ENCODE measurements at places on chromosomes 5 and 9.

- no peak for DNase-seq
Measured at GRCh38 chr9:89440548-89440947, 57.4 kb downstream of the SEMA4D start.

- no peak for DNase-seq
Measured at GRCh38 chr9:103990311-103990710, 103.8 kb upstream of the SMC2 start.

DNA sequence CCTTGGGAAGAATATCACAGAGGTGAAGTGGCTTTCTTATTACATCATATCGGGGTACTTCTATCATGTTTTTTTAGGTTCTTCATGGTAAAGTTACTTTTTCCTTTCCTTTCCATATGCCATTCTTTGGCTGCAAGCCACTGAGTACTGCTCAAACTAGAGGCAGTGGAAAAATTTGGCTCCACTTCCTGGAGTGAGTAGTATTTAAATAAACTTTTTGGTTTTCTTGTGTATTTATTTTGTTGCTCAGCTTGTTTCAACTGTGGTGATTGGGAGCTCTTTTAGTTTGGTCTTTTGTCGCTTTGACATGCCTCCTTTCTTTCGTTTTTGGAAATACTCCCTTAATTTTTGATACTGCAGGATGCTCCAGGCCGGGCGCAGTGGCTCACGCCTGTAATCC is 69.8 kb downstream of the WDR70 start:
- no peak for DNase-seq

- no peak for DNase-seq
Measured at GRCh38 chr5:134289509-134290113, 63.7 kb upstream of the PPP2CA start.

DNA sequence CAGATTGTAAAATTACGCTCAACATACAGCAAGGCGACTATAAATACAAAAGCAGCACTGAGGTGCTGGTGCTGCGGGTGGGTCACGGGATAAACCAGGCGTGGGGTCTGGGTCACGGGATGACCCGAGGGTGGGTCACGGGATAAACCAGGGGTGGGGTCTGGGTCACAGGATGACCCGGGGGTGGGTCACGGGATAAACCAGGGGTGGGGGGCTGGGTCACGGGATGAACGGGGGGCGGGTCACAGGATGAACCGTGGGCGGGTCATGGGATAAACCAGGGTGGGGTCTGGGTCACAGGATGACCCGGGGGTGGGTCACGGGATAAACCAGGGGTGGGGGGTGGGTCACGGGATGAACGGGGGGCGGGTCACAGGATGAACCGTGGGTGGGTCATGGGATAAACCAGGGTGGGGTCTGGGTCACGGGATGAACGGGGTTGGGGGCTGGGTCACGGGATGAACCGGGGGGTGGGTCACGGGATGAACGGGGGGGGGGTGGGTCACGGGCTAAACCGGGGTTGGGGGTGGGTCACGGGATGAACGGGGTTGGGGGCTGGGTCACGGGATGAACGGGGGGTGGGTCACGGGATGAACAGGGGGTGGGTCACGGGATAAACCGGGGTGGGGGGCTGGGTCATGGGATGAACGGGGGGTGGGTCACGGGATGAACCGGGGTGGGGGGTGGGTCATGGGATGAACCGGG is 30.2 kb upstream of the SLC9A3 start:
- DNase-seq: no peak

DNA sequence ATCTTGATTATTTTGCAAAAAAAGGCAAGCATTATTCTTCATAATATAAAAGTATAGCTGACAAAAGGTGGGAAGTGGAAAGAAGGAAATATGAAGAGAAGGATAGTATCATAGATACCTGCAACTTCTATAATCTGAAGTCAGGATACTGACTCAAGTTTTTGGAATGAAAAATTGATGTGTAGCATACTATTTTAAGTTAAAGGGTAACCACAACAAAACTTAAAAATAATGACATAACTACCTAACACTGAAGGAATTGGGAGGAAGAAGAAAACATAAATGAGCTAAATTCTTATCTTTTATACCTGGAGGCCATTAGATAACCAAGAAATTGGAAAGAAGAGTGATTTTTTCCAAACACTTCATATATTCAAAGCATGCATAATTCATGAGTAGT is 51.8 kb upstream of the TLE1 start:
- no peak for DNase-seq

GRCh38 chr5:157471709-157472108 is 11.7 kb downstream of the NIPAL4 start:
- DNase-seq: no peak

DNA sequence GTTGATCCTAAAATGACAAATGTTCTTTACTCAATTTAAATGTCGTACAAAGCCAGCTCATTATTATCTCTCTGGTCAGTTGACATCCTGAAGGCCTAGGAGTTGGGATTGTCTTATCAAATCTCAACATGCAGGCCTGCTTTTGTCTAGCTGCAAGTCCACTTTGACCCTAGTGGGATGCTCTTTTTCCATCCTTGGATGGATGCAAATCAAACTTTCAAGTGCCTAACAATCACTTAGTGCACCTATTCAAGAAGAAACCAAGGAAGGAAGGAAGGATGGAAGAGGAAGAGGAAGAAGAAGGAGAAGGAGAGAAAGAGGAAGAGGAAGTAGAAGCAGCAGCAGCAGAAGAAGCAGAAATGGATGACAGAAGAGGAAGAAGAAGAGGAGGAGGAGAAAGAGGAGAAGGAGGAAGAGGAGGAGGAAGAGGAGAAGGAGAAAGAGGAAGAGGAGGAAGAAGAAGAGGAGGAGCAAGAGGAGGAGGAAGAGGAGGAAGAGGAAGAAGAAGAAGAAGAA is 109.6 kb downstream of the PIK3R1 start:
- DNase-seq: no peak

DNA sequence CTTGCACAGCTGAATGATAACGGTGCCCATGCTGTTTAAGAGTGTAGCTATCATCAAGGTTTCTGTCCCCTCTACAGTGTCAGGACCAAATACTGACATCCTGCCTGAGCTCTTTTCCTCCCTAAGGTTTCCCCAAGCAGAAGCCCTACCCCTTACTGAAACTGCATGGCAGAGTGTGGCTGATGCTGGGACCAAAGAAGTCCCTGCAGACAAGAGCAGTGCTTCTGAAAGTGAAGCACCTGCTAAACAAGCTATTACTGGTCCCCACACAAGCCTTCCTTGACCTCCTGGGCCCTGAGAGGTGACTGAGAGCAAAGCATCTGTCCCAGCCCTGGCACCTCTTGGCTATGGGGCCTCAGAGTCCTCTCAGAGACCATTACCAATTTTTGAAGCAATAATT is 56.1 kb downstream of the CFAP90 start:
- DNase-seq: no peak

GRCh38 chr5:178469011-178469974 is 120.9 kb downstream of the COL23A1 start:
- no peak for DNase-seq

DNA sequence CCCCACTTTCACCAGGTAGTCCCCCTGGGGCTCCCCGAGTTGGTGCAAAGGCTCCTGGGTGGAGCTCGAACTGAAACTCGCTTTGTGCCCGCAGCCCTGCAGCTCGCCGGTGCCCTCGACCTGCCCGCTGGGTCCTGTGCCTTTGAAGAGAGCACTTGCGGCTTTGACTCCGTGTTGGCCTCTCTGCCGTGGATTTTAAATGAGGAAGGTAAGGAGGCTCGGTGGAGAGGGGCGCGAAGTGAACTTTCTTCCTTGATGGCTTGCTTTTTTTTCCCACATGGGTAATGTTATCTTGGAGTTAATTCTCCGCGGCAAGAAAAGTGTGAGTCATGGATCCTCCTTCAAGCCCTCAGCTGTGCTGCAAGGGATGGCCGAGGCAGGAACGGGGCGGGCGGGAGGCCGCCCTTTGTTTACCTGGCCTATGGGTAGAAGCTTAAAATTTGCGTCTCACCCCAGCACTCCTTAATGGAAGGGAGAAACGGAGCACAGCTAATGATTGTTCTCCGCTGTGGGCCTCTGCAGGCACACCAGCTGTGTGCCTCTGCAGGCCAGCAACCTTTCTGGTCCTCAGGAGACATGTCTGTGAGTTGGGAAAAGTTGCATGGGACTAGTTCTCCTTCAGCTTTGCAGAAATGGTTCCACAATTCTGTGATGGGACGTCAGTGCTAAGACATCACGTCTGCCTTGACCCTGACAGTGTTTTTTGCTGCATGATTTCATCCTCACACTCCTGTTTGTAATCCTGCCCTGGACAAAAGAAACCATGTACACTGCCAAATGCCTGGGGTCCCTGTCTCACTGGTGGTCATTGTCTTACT is 1.1 kb downstream of the MAMDC2 start:
- DNase-seq: no peak

DNA sequence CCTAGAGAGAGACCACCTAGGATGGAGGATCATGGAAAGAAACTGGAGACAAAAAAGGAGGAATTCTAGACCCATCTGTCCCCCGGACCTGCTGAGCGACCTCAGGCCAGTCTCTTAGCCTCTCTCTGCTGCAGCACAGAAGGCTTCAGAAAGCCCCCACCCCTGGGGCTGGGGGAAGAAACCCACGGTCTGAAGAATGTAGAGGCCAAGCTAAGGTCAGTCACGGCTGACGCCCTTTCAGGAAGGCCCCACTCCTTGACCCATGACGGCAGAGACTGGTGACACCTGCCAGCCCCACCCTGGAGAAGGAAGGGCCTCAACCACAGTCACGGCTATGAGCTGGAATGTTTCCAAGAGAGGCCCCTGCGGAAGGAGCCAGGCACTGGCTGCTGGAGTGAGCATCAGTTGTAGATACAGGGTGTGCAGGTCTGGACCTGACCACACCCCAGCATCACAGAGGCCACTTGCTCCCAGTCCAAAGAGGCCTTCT is 120.5 kb upstream of the BOD1 start:
- no peak for DNase-seq

- DNase-seq: no peak
Measured at GRCh38 chr5:137727623-137728022, 8.3 kb downstream of the KLHL3 start.

DNA sequence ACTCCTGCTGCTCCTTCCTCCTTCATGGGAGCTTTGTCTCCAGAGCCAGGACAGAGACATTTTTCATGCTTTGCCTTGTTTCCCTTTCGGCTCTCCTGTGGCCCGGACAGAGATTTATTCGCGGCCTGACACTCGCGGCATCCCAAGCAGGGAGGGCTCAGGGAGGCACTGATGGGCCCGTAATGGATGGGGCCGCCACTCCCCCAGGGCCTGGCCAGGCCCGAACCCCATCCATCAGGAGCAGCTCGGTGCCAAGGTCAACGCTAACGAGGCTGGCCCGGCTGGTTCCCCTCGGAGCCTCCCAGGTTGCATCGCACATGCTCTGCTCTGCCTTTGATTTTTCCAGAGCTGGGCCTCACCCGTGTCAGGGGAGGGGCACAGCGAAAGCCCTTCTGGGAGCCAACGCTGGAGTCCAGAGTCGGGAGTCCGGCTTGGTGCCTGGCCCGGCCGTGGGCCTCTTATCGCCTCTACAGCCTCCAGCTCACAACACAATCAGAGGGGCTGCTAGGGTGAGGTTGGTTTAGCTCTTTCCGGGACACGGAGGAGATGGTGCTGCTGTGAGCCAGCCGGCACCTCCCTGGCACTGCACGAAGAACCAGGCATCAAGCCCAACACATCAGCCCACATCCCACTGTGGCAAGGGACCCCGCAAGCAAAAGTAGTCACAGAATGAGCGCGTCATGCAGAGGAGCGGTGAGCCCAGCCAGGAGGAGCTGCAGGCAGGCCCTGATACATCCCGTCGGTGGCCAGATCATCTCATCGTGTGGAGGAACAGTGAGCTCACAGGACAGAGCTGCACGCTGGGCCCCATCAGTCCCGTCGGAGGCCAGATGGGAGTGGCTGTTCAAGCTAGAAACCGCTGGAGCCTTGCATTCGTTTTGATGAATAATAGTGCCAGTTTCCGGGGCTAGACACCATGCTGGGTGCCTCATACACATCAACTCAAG is 72.2 kb upstream of the BARHL1 start:
- no peak for DNase-seq
